NCI-H1417 treated with DMSO at 0.1 percent for 48 hours (cell line): ENCODE measurements at places on chromosomes 7 and 10.

DNA sequence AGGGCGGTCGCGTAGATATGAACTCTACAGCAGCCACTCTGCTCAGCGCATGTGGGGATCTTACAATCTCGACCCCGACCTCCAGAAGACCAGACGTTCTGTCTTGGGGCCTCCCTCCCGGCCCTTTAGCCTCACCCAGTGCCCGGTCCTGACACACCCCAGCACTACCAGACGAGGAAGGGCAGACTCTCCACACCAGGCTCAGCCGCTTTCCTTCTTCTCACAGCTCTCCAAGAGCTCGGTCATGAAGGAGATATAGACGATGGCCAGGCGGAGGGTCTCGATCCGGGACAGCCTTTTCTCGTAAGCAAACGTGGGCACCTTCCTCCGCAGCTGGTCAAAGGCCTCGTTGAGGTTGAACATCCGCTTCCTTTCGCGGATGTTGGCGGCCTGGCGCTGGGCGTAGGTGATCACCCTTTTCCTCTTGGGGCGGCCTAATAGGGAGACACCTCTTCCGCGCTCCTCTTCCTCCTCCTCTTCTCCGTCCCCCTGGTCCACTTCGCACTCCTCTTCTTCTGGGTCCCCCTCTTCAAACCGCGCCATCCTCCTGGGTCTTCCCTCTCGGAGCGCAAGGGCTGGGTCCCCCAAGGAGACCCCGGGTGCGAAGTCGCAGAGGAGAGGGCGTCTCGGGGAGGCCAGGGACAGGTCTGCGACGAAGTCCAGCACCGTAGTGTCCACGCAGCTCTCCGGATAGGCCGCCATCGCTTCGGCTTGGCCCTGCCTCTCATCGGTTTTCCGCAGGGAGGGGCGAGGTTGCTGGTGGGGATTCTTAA, at the start of gene FERD3L:
Gene FERD3L, minus strand, starts transcription at position 761 of the 773 bp plus-strand sequence. Its CDS starts 59 bp downstream, at position 702.
- no peak for DNase-seq

GRCh38 chr7:123023126-123023525, 27.6 kb upstream of the TAS2R16 start:
- no peak for DNase-seq

GRCh38 chr10:114301177-114301576, 62.1 kb downstream of the VWA2 start:
- DNase-seq: no peak

DNA sequence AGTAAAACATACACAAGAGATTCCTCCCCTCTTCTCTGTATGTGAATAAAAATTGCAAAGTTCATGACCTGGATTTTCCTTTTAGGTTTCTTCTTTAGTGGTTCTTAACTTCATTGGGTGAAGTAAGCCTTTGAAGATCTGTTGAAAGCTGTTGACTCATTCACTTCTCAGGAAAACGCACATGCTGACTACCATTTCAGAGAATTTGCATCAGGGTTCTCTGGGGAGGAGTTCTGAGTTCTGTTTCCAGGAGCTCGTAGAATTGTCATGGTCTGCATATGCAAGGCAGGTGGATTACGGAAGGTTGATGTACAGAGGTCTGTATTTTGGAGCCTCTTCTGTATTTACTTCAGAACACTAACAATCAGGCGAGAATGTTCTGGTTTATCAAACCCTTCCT, 962 bp upstream of the SLC26A4 start:
- no peak for DNase-seq

DNA sequence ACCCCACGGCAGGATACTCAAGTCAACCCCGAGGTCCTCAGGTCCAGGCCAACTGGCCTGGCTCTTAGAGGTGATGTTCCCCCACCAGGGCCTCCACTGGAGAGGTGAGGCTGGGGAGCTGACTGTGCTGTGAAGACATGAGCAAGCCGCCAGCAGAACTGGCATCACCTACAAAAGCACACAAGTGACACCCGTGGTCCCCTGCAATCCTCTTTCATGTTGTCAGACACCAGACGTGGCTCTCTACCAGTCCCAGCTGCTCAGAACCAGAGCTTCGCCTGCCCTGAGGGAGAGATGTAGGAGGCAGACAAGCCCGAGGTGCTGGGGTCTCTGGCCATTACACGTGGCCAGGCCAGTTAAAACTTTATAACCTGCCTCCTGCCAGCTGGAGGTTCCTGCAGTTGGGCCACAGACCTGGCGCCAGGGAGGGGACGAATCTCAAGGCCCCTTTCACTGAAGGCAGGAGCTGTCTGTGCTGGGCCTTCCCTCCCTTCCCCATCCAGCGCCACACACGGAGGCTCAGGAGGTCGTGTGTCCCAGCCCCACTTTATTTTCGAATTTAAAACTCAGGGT, 2.2 kb downstream of the COMTD1 start:
- no peak for DNase-seq

GRCh38 chr10:76970711-76971519, 666.7 kb downstream of the KCNMA1 start:
- DNase-seq: no peak

GRCh38 chr7:151432658-151433521, 7.1 kb downstream of the CRYGN start:
- DNase-seq: no peak

- no peak for DNase-seq
Measured at GRCh38 chr10:17662193-17663138, 18.5 kb downstream of the STAM start.

DNA sequence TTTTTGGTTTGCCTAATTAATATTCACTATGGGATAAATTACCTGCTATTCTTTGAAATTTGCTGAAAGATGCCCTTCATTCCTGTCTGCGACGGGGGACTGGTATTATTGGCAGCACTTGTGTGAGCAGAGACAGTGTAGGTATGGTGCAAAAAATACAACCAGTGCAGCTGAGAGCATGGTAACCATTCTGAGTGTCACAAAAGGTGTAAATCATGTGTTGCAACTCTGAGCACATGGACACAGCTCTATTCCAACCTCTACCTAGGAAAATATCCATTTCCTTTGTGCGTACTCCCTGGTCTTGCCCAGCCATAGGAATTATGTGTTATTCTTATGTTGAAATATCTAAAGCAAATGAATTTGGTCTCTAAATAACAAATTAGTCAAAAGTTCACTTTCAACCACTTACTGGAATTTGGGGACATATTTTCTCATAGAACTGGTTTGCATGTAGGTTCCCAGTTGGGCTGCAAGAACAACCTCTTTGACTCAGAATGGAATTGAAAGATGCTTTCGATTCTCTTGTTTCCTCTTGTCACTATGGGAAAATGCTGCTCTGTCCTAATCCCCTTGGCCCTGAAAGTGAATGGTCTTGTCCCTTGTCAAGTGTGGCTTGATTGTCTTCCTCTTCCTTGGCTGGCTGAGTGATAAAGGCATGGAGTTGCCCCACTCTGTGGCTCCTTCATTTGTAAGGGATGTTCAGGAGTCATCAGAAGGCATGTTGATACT, 57.0 kb downstream of the CELF2 start:
- no peak for DNase-seq

DNA sequence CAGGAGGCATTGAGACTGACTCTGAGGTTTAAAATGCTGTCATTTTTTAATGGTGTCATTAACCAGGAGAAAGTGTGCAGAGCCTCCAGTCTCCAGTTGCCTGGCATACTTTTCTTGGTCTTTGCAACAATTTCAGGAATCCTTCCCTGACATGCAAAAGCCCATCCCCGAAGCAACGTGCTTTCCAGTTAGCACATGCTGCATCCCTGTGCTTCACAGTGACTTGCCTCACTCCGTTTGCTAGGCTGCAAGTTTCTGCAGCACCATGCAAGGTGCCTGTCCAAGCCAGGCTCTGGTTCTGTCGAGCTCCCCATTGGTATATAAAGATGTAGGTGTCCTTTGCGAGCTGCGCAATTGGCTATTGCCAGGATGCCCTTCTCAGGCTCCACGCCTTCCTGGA, 135.0 kb downstream of the GALNT17 start:
- no peak for DNase-seq

- DNase-seq: no peak
Measured at GRCh38 chr7:82818171-82818570, 344.5 kb downstream of the PCLO start.

DNA sequence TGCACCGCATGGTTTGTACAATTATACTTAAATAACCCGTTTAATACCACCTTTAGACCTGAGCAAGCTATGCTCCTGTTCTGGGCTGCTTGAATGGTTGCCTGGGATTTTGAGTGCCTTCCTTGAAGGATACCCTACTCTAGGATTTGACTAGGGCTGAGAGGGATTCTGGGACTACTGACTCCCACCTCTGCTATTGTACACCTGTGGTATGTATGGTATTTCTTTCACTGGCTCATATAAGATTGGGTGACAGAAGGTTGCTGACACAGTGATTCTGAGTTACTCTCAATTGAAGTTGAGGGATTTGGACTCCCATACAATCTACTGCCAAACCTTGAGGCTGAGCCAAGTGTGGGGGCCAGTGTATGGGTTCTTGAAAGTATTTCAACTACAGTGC, 494.4 kb upstream of the SEMA3D start:
- DNase-seq: no peak

- no peak for DNase-seq
Measured at GRCh38 chr7:135391514-135391913, 118.4 kb downstream of the CNOT4 start.

- no peak for DNase-seq
Measured at GRCh38 chr7:84950836-84951235, 236.0 kb downstream of the SEMA3D start.

DNA sequence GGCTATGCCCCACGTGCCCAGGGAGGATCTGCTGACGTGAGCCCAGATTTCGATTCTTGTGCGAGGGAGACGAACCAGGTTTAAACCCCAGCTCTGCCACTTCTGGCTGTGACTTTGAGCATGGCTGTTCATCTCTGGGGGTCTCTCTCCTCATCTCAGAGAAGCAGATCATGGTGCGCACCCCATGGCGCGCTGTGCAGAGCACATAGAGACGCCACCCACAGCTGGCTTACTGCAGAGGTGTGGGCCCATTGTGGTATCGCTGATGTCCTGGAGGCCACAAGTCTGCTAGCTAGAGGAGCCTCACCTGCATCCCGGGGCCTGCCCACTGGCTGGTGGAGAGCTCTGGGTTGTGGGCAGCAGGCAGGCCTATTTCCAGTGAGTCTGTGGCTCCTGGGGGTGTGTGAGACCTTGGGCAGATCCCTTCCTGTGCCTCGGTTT, 140.5 kb downstream of the LHPP start:
- DNase-seq: no peak

DNA sequence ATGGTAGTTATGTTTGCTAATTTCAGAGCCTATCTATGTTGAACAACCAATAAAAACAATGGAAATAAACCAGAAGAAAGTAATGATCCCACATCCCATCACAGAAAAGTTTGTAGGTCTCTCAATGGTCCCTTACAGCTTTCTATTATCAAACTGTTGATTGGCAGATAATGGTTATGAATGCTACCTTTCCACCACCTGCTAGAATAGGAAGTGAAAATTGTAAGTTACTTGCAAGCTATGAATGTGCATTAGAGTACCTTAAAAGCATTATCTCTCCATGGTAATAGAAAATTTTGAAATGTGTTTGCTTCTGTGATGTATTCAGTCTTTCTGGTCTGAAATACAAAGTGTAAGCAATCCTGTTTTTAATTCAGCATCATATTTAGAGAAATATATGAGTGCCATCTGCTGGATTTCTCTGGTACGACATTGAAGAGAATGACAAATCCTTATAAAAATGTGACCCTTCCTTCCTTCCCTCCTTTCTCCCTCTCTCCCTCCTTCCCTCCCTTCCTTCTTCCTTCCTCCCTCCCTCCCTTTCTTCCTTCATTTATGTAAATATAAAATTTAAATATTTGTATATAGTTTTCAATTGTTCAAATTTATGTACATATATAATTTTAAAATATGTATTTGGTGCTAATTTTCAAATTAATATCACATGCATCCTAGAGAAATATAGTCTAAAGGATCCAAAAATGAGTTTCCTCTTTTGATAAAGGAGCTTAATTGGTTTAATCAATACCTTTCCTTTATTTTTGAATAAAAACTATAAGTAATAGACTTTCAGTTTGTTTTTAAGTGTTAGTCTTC, 41.4 kb upstream of the PNLIPRP3 start:
- DNase-seq: no peak

DNA sequence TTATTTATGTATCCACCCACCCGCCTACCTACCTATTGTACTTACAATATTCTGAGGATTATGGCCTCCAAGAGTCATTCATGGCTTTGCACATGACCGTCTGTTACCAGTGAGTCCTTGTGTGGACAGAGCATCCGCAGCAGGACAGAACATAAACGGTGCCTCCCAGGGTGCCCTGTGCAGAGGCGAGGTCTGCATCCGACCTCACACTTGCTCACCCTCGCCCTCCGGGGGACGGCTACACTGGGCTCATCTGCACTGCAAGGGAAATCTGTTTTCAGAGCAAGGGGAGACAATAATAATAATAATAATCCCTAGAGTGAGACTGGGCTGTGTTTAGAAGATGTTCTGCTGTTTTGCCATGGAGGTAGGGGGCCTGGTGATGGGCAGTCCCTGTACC, 29.8 kb downstream of the PFKP start:
- DNase-seq: no peak

GRCh38 chr10:114593816-114594468, 64.1 kb downstream of the ABLIM1 start:
- DNase-seq: no peak

GRCh38 chr7:4076701-4077294, 605.3 kb upstream of the FOXK1 start:
- DNase-seq: no peak

- no peak for DNase-seq
Measured at GRCh38 chr10:125844751-125845221, 21.4 kb downstream of the BCCIP start.

GRCh38 chr7:151687523-151688235, 168.0 kb upstream of the RHEB start:
- DNase-seq: no peak

DNA sequence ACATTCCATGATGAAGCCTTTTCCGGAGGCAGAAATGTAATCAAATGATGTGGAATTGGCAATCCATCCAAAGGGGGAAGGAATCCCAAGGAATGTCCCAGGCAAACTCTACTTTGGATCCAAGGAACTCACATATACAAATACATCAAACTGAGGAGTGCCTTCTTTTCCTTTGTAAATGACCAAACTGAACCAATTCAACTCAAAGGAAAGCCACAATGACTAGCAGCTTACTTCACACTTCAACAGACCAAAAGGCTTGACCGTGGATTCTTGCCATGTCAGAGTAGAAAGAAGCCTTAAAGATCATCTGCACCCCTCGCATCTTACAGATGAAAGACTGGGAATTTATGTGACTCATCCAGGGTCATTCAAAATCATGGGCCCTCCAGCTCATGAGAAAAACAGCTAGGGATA, 79.7 kb upstream of the MACROH2A2 start:
- no peak for DNase-seq
